ENCODE measurements at places on chromosomes 4 and X.
A peak's percentile ranks its signal among the peaks of the same experiment; 100 is the strongest.

DNA sequence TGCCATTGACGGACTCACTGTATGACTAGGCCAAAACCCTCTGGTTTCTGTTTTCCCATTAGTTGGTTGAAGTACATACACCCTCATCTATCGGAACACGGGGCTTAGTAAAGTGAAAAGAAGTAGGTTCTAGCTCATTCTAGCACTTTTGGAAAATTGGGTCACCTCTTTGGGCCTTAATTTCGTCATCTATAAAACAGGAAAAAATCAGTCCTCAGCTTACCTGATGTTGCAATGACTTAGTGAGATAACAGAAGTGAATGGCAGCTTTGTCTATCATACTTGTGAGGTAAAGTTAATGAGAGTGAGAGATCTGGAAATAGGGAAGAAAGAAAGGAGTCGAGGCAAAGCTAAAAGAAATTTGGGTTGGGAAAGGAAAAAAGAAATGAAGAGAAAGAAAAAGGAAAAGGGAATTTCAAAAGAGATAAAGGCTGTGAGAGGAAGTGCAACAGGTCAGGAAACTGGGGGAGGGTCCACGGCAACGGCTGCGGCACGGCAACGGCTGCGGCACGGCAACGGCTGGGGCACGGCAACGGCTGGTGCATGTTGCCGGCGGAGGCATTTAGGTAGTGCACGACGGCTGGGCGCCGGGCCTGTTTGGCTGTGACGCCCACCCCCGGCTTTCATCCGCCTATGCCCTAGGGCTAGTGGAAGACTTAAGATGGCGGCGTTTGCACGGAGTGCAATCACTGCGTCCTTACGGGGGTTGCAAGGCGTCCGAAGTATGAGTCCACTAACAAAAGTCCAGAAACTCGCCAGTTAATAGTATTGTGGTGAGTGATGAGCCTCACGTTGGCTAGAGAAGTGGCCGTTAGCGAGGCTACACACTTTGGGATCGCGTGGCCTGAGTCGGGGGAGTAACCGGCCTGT lies 360.1 kb upstream of the ZCCHC13 start:
- peak; percentile 31 for DNase-seq

DNA sequence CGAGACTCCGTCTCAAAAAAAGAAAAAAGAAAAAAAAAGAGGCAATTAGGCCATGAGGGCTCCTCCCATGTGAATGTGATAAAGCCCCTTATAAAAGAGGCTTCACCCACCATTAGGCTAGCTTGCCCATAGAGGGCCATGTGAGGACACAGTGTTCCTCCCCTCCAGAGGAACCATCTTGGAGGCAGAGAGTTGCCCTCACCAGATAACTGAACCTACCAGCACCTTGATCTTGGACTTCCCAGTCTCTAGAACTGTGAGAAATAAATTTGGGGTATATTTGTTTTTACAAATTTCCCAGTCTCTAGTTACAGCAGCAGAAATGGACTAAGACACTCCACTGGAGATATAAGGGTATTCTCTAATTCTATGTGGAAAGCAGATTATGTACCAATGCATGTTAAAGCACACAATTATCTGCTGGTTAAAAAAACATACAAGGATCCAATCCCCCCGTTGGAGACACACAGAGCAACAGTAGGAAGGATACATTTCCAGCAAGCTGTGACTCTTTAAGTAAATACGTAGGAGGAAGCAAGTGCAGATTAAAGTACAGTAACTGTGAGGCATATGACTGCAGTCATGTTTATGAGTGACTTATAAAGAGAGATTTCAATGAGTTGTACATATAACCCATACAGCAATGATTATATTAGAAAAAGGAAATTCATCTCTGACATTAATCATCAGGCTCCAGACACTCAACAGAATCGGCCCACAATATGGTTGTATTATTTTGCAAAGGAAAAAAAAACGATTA lies 21.4 kb downstream of the SH3RF1 start:
- DNase-seq, result no peak

- no peak for DNase-seq
Observed at GRCh38 chrX:3550160-3550751, 163.2 kb downstream of the PRKX start.

- no peak for DNase-seq
Observed at GRCh38 chrX:147675819-147676218, 235.9 kb upstream of the FMR1 start.

GRCh38 chrX:68354879-68355628 lies 78.2 kb downstream of the OPHN1 start:
- no peak for DNase-seq

DNA sequence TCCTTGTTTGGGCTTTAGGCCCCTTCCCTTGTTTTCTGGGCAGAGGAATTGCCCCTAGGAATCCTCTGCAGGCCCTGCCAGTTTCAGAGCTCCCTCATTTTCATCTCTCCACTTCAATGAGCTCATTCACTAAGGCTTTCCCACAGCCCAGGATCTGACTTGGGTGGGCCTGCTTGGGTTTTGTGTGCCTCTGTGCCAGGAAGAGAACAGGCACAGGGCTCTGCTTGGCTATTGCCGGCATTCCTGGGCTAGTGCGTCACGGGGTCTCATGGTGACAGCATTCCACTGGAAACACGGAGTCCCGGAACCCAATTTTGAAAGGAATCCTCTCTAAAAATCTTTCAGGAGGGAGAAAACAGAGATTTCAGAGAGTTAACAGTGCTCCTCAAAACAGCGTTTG lies 150.5 kb downstream of the VCX3A start:
- DNase-seq, result no peak

- DNase-seq, result no peak
Observed at GRCh38 chrX:150361070-150361776, 1.9 kb upstream of the MAMLD1 start.

DNA sequence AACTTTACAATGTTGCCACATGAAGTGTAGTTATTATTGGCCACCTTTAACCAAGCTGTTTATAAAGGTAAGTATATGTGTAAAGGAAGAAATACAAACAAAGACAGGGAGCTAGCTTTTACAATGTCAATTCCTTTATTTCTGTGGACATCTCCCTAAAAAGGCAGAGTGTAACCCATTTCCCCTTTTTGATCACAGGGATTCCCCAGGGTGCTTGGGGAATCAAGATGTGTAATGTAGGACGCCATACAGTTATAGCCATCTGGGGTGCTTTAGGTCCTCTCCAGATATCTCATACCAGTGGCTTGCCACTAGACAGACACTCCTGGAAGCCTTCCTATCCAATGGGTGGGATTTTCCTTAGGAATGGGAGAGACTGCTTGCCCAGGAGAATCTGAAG lies 4.2 kb upstream of the CUL4B start:
- no peak for DNase-seq
